Stimulated activated CD8-positive, alpha-beta memory T cell treated with anti-CD3 and anti-CD28 coated beads, Interleukin-4, amount 100 ng/mL, for 4 hours (primary cell): ENCODE measurements at places on chromosomes 1 and 21.

- no peak for DNase-seq
Observed at GRCh38 chr1:7117399-7118281, 332.4 kb downstream of the CAMTA1 start.

DNA sequence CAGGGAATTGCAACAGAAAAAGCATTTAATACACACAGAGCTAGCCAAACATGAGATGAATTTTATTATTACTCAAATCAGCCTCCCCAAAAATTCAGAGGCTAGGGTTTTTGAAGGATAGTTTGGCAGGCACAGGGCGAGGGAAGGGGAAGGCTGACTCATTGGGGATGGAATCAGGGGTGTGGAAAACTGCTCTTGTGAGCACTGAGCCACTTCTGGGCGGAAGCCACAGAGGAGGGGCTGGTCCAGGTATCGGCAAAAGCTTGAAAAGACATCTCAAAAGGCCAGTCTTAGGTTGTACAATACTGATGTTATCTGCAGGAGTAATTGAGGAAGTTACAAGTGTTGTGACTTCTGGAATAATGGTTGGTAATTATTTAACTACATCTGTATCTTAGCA lies 109.4 kb downstream of the TLR5 start:
- DNase-seq: no peak

GRCh38 chr21:20647607-20648006 lies 350.6 kb upstream of the NCAM2 start:
- DNase-seq: no peak

DNA sequence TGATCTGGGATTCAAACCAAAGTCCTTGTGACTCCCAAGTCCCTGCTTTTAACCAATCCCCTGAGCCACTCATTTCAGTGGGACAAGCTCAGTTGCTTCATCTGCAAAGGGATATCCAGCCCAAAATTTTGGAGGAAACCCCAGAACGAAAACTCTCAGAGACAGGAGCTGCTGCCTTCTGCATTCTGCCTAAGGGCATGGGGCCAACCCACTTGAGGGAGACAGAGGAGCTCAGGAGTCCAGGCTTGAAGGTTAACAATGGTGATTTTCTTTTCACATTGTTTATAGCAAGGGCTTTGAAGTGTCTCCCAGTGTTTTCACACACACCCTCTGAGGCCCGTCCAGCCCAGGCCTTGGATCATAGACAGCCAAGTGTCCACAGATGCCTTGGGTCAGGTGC lies 148.1 kb upstream of the CTTNBP2NL start:
- no peak for DNase-seq

DNA sequence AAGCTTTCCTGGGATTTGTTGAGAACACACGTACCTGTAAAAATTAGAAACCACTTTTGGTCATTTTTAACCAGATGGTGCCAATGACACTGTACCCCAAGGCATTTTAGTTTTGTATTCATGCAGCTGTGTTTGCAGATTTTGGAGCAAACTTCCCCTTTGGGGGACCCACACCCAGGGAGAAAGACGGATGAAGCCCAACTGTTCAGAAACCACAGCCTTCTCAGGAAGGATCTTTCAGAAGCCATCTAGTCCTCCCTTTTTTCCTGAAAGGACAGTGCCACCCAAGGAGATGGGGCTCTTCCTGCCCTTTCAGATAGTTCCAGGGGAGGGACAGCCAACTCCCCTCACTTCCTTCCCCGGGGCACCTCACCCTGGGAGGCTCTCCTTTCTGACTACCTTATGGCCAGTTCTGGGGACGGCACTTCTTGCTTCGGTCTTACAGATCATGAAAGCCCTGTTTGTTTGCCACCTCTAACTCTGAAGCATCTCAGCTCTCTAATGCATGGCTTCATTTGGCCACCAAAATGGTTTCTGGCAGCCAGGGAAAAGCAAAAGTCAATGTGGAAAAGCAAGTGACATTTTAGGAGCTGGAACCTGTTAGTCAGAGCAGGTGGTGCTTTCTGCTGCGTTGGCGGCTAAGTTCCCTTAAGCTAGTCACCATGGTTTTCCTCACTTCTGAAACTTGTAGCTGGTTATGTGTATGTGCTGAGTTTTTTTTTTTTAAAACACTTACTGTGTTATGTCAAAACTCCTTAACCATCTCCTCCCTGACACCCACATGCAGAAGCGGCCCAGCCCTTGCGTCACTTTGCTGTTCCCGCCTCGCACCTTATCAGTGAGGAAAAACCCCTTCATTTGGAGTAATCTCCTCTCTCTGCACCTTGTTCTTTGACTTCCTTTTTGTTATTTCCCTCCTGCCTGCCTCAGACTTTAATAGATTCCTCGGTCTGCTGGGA lies 10.1 kb downstream of the TMCC2 start:
- DNase-seq: no peak

GRCh38 chr1:178528953-178529335 lies 16.0 kb downstream of the TEX35 start:
- DNase-seq: no peak

GRCh38 chr21:46018615-46019014 lies 37.0 kb downstream of the COL6A1 start:
- no peak for DNase-seq

DNA sequence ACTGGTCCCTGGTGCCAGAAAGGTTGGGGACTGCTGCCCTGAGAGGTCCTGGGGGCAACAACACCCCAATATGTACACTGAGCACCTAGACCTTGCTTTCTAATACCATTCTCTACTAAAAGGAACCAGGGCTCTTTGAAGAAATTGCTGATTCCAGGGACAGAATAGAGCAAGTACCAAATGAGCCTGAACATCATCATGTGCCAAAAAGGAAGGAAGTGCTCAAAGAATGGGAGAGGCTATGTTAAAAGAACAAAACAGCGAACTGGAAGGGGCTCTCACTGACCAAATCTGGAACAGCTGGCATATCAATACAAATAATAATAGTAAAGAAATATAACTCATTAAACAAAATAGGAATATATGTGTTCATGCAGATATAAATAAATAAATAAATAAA lies 50.8 kb downstream of the PIK3R3 start:
- no peak for DNase-seq

DNA sequence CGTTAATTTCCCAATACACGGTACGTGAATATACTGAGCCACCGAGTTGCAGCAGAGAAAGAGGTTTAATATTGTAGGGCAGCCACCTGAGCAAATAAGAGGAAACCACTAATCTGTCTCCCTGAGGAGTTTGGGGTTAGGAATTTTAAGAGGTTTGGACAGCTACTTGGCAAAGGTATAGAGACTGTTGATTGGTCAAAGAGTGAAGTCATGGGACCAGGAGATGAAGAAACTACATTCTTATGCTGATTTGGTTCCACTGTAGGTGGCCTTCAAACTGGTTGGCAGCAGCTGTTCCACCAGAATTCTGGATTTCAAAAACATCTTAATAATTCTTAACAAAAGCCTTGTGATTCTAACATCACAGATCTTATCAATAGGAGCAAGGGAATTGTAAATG lies 485.4 kb upstream of the PRMT6 start:
- DNase-seq: no peak

DNA sequence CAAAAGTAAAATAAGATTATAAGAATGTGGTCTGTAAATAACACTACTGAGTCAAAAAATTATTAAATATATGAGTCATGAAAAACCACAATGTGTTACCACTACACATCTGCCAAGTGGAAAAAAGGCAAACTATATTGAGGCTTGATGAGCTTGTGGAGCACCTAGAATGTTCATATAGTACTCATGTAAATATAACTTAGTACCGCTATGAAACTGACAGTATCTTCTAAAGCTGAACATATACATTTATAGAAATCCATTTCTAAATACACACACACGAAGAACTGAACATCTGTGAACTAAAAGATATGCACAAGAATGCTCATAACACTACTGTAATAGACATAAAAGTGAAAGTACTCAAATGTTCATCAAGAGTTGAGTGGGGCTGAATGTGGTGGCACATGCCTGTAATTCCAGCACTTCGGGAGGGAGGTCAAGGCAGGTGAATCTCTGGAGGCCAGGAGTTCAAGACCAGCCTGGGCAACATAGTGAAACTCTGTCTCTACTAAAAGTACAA lies 18.5 kb upstream of the GBP3 start:
- no peak for DNase-seq
